ENCODE measurements at places on chromosomes 5 and 9. TPM values are rescaled to one million over a fixed set of nuclear protein-coding genes. Genes with fewer than 3 reads are reported as not detected.

Gene MPDZ
- polyA plus RNA-seq, result 68.6 TPM

Gene ALDOB
- 3.6 TPM for polyA plus RNA-seq

Gene PDZD2
- 14.7 TPM for polyA plus RNA-seq

Gene ADAMTS13
- 8.5 TPM for polyA plus RNA-seq

GRCh38 chr9:126299706-126300276 is 26.8 kb upstream of the MVB12B start:
- no peak for DNase-seq

Gene CCDC107
- polyA plus RNA-seq, result 13.3 TPM

GRCh38 chr9:116094846-116095245 is 58.7 kb upstream of the PAPPA start:
- DNase-seq, result no peak

Gene TUBB4B
- 240 TPM for polyA plus RNA-seq

Gene PCDHGA11
- polyA plus RNA-seq, result 2.7 TPM

- no peak for DNase-seq
Observed at GRCh38 chr5:1463326-1464095, 18.3 kb upstream of the SLC6A3 start.

Gene RELL2
- polyA plus RNA-seq, result 0.16 TPM

GRCh38 chr5:74081126-74081525 is 455.1 kb downstream of the ARHGEF28 start:
- DNase-seq, result no peak

- DNase-seq, result no peak
Observed at GRCh38 chr9:88313364-88314220, 74.7 kb upstream of the SPIN1 start.

Gene PRDM9
- polyA plus RNA-seq, result not detected

Gene SNCB
- 0.19 TPM for polyA plus RNA-seq

DNA sequence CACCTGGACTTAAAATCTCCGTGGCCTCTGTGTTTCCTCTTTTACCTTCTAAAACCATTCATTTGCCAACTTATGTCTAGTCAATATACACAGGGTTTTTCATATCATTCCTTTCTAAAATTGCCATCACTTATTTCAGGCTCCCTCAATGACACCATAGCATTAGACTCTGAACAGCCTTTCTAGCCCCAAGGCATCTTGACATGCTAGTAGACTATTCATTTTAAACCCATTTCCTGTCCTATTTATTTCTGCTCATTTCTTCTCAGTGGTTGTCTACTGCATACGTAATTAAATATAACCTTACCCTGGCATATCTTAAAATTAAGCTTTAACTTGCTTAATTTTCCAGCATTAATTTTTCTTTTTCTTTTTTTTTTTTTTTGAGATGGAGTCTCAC is 83.2 kb downstream of the PHAX start:
- DNase-seq, result no peak

- no peak for DNase-seq
Observed at GRCh38 chr5:138536665-138537315, 6.2 kb downstream of the ETF1 start.

DNA sequence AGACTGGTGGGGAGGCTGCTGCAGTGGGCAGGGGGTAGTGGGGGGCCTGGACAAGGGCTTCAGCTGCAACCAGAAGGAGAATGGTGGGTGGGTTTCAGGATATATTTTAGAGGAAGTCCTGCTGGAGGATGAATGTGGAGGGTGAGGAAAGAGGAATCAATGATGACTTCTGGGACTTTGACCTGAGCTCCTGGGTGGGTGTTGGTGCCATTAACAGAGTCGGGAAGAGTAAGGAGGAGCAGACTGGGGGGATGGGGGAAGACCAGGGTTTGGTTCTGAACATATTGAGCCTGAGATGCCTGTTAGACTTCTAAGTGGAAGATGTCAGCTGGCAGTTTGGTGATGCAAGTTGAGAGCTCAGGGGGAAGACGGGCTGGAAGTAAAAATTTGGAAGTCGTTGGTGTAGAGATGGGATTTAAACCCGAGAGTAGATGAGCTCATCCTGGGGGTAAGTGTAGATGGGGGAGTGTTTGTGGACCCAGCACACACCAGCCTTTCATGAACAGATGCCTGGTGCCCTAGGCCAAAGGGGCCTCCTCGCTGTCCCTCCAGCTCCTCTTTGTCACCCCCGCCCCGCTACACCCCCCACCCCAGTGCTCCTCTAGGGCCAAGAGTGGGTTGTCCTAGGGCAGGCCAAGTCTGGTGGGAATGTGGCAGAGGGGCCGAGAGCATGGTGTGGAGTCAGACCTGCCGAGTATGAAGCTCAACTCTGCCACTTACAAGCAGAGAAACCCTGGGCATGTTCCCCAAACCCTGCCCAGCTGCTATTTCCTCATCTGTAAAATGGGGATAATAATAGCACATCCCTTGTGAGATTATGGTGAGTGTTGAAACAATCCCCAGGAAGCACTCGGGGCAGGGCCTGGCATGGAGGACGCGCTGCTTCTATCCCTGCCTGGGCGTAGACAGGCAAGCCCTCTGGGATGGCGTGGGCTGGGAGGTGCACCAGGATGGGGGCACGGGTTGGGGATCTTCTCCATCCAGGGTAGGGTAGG is 4.0 kb downstream of the DNM1 start:
- no peak for DNase-seq

DNA sequence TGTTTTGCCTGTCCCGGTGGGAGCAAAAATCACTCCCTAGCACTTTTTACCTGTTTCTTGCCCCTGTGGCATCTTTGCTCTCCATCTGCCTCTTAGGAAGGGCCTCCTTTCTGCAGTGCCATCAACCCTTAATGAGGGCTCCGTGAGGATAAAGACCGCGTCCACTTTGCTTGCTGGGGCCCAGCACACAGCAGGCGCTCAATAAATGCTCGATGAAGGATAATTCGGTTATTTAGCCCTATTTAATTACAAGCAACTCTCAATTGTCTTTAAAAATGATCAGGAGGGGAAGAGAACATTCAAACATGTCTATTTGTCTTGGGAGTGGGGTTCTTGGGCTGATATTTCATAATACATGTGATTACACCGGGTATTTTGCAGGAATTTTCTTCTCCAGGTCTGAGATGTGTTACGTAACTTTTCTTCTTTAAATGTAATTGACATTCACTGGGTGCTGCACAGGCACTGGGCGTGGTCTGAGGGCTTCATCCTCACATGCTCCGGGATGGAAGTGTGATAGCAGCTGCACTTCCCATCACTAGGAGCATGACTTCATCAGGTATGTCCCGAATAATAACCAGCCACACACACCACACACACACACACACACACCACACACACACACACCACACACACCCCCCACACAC is 19.8 kb upstream of the NTNG2 start:
- no peak for DNase-seq

Gene ESM1
- polyA plus RNA-seq, result 4.5 TPM

- DNase-seq, result no peak
Observed at GRCh38 chr9:4674783-4675182, 4.6 kb upstream of the CDC37L1 start.

Gene LAMC3
- polyA plus RNA-seq, result 15.4 TPM

Gene IER5L
- 8.0 TPM for polyA plus RNA-seq

DNA sequence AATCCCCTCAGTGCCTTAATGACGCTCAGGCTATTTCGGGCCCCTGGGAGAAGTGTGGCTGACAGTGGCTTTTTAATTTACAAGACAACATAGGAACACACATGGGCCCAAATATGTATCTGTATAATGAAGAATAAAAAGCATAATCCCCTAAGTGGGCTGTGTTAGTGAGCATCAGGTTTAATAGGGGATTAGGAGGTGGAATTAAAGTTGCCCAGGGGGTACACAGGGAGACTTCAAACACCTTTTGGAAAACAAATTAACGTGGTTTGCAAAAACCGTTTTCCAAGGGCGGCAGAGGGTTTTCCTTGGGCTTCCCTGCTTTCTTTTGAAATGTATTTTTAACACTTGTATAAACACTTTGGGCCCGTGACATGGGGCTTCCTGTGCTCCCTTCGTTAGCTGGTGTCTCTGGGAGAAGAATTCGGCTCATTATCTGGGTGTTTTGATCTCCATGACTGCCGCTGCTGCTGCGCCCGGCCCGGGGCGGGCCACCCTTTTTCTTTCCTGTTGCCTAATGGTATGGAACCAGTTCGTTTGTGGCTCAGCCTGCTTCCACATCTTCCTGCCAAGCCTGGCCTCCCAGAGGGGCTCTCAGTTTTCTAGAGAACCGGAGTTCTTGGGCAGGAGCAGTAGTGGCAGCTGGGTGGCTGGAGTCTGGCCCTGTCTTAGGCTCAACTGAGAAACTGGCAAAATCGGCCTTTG is 173.0 kb downstream of the MACROH2A1 start:
- no peak for DNase-seq

Gene SGCD
- polyA plus RNA-seq, result 7.5 TPM

DNA sequence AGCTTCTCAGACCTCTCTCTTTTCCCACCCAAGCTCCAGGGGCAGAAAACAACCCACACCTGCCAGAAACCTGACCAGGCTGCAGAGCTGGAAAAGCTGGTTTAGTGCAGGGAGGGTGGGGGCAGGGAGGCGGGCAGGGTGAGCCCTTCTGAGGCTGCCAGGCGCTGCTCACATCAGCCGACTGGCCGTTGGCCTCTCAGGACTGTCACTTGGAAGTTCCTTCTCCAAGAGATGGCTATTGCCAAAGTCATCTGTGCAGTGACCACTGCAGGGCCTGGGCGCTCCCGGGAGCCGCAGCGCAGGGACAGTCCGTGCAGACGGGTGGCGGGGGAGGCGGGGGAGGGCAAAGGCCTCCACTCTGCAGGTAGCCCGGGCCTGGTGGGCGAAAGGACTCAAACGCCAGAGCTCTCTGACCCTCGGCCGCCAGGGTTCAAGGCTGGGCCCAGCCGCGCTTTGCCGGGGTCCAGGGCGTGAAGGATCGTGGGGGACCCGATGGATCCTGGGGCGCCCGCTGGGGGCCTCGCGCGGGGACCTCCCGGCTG is 205.0 kb upstream of the IER5L start:
- peak; percentile 77 for DNase-seq

DNA sequence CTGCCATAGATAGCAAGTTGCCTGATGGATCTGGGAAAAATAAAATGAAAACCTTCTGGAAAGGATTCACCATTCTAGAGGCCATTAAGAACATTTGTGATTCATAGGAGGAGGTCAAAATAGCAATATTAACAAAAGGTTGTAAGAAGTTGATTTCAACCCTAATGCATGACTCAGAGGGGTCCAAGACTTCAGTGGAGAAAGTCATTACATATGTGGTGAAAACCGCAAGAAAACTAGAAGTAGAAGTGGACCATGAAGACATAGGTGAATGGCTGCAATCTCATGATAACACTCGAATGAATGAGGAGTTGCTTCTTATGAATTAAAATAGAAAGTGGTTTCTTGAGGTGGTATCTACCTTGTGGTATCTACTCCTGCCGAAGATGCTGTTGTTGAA is 86.6 kb downstream of the GABRA1 start:
- DNase-seq, result no peak

Gene GLIPR2
- polyA plus RNA-seq, result 42.8 TPM

Gene ANKRD31
- 0.51 TPM for polyA plus RNA-seq

GRCh38 chr9:12956261-12956660 is 181.4 kb downstream of the LURAP1L start:
- DNase-seq, result no peak

GRCh38 chr9:137919649-137920141 is 42.1 kb downstream of the CACNA1B start:
- DNase-seq, result no peak

DNA sequence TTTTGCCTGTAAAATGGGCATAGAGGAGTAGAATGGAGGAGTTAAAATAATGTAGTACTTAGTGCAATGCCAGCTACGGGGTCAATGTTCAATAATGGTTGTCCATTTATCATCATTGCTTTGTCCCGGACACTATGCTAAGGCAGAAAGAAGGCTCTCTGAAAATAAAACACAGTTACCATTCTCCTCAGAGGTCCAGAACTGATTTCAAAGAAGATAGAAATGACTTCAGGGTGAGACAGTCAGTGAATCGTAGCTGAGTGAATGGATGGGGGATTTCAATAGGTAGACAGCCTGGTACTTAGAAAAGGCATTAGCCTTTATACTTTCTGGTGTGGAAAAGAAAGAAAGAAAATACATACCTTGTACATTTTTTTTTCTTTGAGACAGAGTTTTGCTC is 1.2 kb upstream of the AK3 start:
- DNase-seq, result no peak

- DNase-seq, result peak; percentile 2
Observed at GRCh38 chr5:2848619-2849018, 97.1 kb upstream of the IRX2 start.

Gene IL3
- polyA plus RNA-seq, result not detected

- DNase-seq, result no peak
Observed at GRCh38 chr9:114657705-114658104, at the start of gene TEX53. TSS of gene TEX53 (minus strand) at chr9:114657805. CDS start at chr9:114657774, 31 bp downstream.

- DNase-seq, result no peak
Observed at GRCh38 chr9:88819476-88819875, 171.8 kb upstream of the S1PR3 start.

Gene PCDHA4
- 0.44 TPM for polyA plus RNA-seq

GRCh38 chr9:16316456-16316855 is 554.0 kb downstream of the BNC2 start:
- no peak for DNase-seq

All from right lung (tissue), 10 donors.